Fibroblast of skin of right biceps (primary cell): ENCODE measurements at places on chromosomes 2 and 18.

DNA sequence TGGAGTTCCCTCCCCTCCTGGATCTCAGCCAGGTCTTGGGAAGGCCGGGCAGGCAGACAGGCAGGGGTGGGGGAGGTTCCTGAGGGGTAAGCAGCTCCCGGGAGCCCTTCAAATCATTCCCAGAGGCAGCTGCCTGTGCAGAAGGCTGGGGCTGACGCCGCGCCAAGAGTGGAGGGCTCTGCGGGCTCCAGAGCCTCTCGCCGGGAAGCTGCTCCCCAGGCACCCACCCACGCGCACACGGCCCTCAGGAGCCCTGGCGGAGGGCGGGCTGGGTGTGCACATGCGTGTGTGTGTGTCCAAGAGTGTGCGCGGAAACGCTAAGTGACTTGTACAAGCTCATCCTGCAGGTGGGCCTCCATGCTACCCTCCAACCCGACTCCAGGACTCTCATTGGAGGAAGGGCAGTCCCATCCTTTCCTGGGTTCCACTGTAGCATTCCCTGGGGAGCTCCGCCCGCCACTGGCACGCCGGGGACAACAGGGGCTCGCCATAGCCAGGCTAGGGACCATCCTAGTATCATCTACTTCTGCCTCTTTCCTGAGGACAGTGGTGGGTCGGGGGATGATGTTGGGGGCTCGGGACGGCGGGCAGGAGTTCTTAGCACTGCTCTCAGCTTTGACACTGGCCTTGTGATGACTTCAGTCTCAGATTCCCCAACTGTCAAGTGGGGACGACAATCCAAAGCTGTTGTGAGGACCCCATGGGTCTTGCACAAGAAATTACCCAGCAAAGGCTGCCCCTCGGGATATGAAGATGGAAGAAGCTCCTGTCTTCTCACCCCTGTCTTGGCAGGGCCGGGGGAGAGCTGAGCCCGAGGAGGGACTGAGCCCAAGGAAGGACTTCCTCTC, 50.3 kb downstream of the INHBB start:
- peak; percentile 37 for DNase-seq

DNA sequence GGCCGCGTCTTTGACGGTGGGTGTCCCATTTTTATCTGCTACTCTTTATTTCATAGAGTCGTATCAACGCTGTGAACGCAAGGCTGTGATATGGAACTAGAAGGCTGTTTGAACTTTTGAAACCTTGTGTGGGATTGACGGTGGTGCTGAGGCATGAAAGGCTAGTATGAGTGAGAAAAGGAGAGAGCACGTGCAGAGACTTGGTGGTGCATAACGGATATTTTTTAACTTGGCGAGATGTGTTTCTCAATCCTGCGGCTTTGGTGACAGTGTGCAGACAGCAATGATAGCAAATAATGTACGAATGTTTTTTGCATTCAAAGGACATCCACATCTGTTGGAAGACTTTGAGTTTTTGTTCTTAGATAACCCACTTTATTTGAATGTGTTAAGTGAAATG, 6.2 kb downstream of the HES6 start:
- DNase-seq, result no peak

DNA sequence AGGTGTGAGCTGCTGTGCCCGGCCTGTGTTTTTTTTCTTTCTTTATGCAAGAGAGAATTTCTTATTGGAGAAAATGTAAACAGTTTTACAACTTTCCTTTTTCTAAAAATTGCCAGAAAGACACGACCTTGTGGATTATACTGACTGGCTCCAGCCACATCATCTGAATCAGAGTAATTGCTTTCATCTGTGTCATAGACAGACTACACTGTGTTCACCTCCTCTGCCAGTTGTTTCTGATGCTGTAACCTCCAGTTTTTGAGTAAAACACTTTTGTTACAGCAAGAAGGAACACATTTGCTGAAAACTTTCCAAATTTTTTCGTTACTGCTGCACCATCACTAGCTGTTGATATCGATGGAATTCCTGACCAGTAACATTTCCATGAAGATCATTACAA, 43.9 kb upstream of the PLEKHM3 start:
- peak; percentile 20 for DNase-seq

GRCh38 chr2:149313512-149313972, 16.8 kb upstream of the LYPD6 start:
- peak; percentile 40 for DNase-seq

DNA sequence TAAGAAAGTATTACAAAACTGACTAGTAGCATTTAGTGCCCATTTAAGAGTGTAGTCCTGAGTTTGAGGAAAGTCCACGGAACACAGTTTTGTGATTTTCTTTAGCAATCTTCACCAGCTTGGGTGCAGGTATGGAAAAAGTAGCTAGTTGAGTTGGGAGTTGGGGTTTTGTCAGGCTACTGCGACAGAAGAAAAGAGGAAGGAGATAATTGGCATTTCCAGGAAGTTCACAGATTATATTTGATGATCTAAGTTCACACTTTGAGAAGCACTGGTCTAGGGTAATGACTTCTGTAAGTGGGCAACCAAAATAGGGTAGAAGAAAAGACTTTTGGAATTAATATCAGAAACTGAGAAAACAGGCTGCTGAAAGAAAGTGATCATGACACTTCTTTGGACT, 52.1 kb downstream of the VIL1 start:
- no peak for DNase-seq

GRCh38 chr2:142180820-142181533, 50.2 kb upstream of the LRP1B start:
- DNase-seq, result peak; percentile 16
